AG04449 (cell line): ENCODE measurements at places on chromosomes 1 and 21.

DNA sequence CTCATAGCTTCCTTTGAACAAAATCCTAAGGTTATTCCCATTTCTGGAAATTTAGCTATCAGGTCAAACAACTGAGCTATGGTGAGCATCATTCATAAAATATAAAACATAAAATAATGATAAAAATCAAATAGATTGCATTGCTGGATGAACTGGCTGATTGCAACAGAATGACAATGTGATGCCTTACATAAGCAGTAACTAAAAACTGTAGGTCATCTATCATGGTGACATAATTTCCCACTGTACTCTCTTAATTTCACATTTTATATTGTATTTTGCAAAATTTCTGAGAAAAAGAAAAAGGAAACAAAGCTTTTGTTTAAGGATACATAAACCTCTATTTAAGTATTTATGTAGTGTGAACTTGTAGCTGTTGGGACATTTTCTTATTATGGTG is 4.6 kb downstream of the PTGER3 start:
- no peak for DNase-seq

- DNase-seq = no peak
Measured at GRCh38 chr1:111801071-111801850, 45.6 kb downstream of the DDX20 start.

DNA sequence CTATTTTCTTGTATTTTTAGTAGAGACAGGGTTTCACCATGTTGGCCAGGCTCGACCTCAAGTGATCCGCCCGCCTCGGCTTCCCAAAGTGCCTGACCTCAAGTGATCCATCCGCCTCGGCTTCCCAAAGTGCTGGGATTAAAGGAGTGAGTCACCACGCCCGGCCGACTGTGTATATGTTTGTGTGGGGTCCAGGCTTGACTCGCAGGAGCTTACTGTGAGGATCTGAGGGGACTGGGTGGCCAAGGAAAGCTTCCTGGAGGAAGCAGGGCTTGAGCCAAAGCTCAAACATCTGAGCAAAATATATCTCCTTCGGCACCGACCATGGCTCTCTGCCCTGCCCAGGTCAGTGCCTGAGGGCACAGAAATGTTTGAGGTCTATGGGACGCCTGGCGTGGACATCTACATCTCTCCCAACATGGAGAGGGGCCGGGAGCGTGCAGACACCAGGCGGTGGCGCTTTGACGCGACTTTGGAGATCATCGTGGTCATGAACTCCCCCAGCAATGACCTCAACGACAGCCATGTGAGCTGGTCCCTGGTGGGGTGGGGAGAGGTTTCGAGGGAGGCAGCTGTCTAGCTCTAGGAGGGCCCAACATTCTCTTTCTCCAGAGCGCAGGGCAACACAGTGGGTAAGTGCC is 10.5 kb downstream of the PADI3 start:
- DNase-seq = no peak

DNA sequence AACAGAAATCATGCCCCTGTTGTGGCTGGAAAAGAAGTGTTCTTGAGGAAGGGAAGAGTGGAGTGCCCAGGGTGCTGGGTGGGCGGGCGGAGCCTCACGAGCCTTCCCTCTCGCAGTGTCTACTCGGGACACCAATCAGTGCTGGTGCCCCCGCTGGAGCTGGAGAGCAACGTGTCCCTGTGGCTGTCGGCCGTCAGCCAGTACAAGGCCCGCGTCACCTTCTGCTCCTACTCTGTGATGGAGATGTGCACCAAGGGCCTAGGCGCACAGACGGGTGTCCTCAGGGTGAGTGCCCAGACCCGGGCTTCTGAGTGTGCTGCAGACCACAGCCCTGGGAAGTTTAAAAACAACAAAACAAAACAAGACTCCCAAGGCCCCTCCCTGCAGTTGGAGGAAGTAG is 47.4 kb downstream of the S100B start:
- DNase-seq = no peak

- DNase-seq = no peak
Measured at GRCh38 chr1:246795906-246796694, 71.9 kb downstream of the SCCPDH start.

DNA sequence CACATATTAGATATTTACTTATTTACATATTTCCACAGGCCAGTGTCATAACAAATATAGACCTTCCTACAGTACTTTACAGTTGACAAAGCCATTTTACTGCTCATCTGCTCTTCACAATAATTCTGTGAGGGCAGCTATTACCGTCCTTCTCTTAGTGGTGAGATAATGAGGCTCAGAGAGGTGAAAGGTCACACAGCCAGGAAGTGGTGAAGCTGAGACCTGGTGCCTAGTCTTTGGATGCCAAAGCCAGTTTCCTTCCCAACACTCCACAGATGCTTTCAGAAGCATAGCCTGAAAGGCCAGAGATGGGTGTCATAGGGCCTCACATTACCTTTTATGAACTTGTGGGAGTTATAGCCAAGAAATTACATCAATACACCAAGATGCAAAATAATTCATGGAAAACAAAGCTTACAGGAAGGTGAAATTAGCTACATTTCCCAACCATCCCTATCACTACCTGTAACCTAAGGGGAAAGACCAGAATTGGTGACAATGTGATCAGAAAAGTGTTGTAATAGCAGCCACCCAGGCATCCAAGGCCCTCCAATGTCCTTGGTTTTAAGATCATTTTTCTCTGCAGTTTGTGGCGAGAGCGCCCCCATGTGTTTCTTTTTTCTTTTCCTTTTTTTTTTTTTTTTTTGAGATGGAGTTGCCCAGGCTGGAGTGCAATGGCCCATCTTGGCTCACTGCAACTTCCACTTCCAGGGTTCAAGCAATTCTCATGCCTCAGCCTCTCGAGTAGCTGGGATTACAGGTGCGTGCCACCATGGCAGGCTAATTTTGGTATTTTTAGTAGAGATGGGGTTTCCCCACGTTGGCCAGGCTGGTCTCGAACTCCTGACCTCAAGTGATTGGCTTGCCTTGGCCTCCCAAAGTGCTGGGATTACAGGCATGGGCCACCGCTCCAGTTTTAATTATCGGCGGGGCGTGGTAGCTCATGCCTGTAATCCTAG is 26.5 kb upstream of the RPL11 start:
- no peak for DNase-seq

GRCh38 chr1:178174539-178174938 is 80.6 kb downstream of the RASAL2 start:
- no peak for DNase-seq

DNA sequence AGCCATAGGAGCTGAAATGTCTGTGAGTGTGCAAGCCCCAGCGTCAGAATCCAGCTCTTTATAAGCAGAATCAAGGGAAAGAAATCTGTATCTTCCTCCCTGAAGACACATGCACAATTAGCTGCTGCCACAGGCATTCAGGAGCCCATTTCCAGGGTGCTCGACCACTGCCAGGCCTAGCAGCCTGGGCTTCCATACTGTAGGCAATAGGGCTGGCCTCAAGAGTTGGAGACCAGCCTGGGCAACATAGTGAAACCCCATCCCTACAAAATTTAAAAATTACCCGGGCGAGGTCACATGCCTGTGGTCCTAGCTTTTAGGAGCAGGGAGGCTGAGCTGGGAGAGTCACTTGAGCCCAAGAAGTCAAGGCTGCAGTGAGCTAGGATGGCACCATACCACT is 41.0 kb downstream of the NEK2 start:
- no peak for DNase-seq

DNA sequence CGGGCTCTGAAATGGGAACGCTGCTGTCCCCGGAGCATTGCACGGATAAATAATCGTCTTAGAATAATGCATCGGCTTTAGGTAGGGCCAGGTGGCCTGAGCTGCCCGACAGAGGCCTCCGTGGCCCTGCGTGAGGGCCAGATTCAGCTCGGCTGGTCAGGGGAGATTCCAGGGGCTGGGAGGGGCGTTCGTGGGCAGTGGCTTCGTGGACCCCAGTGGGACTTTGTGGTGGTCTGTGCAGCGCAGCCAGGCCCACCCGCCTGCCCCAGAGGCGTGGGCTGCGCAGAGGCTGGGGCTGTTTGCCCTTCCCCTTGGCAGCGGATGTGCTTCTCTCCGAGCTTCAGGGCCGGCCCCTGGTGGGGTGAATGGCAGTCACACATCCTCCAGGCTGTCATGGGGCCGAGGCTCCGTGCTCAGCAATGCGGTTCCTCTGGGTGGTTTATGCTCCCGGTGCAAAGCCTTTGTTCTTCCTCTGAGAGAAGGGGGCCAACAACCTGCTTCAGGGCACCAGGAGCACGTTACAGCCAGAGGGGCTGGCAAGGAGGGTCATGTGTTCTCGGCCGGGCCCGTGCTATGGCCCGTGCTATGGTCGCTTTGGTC is 104.5 kb downstream of the PRDM16 start:
- no peak for DNase-seq

GRCh38 chr1:246690100-246690499 is 34.1 kb upstream of the SCCPDH start:
- DNase-seq = no peak

GRCh38 chr1:29592731-29593130 is 356.4 kb downstream of the PTPRU start:
- DNase-seq = no peak

DNA sequence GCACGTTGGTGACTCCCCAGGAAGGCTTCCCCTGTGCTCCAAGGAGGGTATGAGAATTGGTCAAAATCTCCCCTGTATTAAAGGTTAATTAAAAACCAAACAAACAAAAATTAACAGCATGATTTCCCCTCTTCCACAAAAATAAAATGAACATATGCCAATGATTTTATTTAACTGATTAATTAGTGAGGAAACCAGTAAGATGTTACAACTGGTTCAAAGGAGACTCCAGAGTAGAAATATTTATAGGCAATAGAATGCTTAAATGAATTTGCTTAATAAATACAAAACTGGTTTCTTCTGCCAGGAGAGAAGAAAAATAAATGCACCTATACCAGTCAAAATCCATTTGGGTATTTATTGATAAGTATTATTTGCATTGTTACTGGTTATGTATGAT is 249.5 kb upstream of the DEPDC1 start:
- DNase-seq = no peak

DNA sequence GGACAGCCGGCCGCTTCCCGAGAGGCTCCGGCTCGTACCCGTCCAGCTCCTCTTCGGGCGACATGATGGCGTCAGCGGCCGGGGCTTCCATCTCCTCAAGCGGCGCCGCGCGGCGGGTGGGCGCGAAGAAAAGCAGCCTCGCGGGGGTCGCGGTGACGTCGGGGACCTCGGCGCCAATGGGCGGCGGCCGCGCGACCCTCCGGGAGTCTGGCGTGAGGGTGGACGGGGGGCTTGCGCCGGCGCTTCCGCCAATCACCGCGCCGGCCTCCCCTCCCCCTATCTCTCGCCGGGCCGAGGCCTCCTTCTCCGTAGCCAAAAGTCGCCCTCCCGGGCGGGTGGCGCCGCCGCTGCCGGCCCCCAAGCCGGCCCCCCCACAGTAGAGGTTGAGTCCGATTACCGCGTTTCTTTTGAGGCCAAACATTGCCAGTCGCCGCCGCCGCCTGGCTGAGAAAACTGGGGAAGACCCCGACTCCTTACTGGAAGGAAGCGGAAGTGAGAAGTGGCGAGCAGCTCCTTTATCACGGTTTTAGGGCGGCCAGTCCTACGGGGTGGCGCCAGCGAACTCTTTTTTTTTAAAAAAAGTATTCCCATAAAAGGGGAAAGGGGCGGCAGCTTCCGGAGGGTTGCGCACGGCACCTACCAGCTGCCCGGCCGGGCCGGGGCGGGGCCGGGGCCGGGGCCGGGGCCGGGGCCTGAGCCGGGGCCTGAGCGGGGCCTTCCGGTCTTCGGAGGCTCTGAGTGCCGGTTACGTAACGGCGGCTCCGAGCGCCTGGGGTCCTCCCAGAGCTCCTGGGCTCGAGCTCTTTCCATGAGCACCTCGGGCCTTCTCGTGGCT is at the start of gene MCL1:
TSS of gene MCL1 (minus strand) at position 501 of the 835 bp plus-strand sequence. CDS start at position 421, 80 bp downstream.
- DNase-seq = peak; percentile 84

DNA sequence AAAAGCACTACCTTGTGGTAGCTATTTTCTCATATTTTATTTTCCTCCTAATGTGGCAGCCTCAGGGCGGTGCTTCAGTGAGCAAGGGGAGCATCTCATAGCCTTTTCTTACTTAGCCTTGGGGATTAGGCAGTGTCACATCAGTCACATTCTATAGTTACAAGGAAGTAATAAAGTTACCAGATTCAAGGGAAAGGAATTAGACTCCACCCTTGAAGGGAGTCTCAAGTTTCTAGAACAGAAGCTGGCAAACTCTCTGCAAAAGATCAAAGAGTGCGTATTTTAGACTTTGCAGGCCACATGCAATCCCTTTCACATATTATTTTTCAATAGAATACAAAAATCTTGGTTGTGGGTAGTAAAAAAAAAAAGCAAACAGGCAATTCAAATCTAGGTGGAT is 350.4 kb downstream of the AMY1C start:
- DNase-seq = no peak

DNA sequence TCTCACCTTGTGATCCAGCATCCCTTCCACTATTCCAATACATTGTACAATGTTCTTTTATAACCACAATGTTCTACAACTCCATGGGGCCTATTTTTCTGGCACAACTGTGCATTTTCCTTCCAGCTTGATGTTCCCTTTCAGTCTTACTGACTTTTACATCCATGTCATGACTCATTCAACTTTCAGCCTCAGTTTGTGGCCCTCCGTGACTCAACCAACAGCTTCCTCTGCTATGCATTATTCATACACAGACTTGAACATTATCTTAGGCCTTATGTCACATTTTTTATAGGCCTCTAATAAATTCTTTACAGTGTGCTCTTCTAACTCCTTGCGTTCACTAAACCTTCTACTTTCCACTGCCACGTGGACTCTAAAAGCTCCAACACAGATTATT is 119.4 kb upstream of the PRMT6 start:
- peak; percentile 90 for DNase-seq

GRCh38 chr21:16055014-16055413 is 325.2 kb downstream of the USP25 start:
- DNase-seq = no peak

DNA sequence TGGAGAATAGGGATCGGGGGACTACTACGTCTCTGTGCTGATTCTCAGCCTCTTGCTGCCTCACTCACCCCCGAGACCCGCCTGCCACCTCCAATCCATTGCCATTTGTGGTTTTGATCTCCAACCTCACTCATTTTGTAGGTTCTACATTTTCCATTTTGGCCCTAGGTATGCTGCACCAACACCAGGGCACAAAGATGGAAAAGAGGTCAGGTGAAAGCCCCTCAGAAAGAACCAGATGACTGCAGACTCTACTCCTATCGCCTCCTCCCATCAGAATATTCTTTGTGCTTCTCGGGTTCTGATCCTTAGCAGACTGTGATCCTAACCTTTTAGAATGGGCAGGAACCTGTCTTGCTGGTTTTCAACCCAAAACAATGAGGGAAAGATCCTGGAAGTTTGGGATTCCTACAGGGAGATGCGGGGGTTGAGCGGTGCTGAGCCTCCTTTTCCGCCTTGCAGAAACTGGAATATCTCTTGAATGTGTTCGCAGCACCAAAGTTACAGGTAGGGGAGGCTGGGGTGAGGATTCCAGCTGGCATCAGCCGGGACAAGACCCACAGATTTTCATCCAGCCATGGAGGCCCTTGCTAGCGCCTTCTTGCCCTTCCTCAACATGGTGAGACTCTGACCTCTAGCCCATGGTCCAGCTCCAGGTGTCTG is 53.1 kb downstream of the RHBG start:
- DNase-seq = no peak

DNA sequence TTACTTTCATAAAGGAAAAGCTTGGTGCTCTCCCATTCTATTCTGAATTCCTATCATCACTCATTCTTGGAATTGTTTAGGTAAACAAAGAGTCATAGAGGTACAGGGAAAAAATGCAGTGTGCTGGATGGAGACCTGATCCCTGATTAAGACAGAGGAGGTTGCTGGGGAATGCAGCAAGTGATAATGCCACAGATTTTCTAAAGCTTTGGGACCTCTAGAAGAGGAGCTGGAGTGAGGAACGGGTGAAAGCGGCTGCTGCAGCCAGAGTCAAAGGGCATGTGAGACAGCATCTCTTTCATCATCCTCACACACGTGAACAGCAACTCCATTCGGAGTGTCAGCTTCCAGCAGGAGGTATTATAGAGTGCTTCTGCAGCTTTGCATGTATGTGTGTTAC is 54.9 kb upstream of the DIPK1A start:
- DNase-seq = no peak
